Stimulated activated CD4-positive, alpha-beta T cell treated with anti-CD3 and anti-CD28 coated beads, Interleukin-1b, Interleukin-23, amount 100 ng/mL, for 48 hours (primary cell): ENCODE measurements at places on chromosomes 7 and 10.

DNA sequence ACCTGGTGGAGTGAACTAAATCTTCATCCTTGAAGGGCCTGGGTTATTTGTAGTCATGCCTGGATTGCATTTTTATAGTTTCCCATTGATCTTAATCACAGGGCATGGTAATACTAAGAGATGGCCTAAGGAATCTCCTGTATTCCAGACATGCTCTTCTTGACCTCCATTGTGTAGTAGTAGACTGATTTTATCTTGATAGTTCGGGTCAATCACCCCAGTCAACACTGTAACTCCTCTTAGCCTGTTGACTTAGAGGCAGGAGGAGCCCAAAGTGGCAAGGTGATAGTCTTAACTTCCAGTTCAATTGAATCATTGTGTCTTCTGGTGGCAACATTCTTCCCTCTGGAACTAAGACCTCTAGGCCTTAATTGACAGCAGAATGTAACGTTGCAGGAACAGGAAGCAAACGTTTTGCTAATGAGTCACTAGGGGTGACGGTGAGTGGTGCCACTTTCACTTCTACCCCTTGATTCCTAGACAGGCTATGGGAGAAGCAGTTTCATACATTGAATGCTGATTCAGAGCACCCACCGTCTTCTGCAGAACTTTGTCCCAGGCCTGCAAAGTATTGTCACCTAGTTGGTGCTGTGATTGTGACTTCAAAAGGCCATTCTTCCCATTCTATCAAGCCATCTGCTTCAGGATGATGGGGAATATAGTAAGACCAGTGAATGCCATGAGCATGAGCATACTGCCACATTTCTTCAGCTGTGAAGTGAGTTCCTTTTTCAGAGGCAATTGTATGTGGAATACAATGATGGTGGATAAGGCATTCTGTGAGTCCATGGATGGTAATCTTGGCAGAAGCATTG lies 24.0 kb upstream of the PAPSS2 start:
- peak; percentile 55 for DNase-seq

- no peak for DNase-seq
These were observed 2.9 kb upstream of the ENTPD7 start for GRCh38 chr10:99656199-99657064.

- no peak for DNase-seq
These were observed 22.4 kb downstream of the LDB3 start for GRCh38 chr10:86690657-86691084.

GRCh38 chr7:104794154-104794553 lies 219.9 kb upstream of the KMT2E start:
- DNase-seq, result no peak

DNA sequence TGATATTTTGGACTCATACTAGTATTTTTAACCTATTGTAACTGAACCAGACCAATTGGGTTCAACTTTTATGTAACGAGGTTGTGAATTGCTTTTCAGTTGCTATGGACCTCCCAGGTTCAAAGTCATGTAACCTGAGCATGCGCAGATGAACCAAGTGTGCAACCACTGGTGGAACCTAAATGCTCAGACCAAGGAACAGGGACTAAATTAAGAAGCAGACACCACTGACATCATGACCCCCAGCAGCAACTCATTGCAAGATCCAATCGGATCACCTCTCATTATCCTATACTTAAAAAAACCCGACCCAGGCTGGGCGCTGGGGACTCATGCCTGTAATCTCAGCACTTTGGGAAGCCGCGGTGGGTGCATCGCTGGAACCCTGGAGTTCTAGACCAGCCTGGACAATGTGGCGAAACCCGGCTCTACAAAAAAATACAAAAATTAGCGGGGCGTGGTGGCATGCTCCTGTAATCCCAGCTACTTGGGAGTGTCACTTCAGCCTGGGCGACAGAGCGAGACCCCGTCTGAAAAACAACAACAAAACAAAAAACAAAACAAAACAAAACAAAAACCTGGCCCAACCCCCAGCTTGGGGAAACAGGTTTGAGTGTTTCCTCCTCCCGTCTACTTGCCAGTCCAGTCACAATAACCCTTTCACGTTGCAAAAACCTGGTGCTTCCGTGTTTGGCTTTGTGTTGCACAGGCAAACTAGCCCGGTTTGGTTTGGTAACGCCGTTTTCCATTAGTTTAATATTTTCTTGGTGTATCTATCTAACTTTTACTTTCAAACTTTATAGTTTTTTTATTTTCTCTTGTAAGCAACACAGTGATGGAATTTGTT lies 11.3 kb upstream of the ZNF518A start:
- no peak for DNase-seq

DNA sequence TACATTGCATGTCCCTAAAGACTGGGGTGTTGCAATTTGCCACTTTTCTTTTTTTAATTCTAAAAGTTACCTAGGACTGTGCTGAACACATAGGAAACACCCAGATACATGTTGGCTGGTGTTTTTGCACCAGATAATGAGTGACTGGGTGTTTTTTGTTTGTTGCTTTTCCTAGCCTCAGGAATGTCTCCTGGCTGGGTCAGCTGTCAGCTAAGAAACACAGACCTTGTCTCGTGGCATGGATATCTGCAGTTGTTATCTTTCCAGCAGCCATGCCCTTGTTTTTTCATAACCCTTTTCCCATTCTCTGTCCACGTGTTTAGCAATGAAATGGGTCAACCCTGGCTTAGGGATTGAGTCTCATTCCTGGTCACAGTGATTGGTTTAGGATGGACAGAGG lies 433.9 kb upstream of the ZMIZ1 start:
- DNase-seq, result no peak

- no peak for DNase-seq
These were observed 250.6 kb upstream of the NPVF start for GRCh38 chr7:25478925-25479324.

GRCh38 chr7:100152404-100152803 lies 3.7 kb downstream of the LAMTOR4 start:
- no peak for DNase-seq

DNA sequence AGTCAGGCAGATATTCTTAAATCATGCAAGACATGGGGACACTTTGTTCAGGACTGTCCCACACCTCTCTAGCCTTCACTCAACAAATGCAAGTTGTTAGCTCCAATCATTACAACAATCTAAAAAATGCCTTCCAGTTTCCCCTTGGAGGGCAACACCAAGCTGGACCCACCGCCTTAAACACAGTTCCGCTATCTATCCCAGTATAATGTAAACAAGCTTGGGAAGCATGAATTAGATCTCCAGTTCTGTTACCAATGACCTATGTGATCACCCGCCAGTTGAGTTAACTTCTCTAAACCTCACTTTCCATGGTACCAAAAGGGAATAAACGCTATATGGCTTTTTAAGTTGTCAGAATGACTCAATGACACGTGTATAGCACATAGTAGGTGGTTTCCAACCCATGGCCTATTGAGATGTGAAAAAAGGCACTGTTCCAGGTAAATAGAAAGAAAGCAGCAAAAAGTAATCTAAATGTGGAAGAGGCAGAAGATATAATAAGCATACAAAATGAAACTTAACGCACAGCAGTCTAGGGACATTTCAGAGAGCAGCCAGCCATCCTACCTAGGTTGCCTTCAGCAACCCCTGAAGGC lies 2.4 kb upstream of the REEP3 start:
- no peak for DNase-seq

DNA sequence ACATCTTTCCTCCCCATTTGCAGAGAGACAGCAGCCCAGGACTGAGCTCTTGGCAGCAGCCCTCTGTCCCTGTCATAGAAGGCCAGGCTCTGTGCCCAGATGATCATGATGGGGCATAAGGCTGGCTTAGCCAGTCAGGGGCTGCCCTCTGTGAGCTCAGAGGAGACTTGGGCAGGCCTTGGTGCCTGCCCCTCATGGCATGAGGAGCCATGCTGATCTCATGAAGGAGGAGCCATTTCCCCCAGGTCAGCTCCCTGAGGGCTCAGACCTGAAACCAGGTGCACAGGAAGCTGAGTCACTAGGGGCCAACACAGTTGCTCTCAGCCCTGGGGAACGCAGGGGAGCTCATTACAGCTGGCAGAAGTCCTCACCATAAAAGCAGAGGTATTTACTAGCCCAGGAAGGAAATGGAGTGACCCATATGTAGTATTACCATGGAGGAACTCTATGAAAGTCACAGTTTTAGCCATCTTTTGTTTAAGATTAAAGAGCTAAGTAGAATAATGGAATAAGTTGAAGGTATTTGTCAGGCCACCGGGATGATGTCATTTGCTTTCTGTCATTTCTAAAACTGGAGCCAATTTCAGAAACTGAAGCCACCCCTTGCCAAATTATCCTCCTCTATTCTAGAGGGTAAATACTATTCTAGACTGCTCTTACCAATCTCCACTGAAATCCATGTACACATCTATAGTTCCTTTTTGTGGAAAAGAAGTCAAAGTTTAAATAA lies 362.4 kb upstream of the ZNF32 start:
- peak; percentile 37 for DNase-seq

- DNase-seq, result no peak
These were observed 182.4 kb downstream of the MYOF start for GRCh38 chr10:93299606-93300287.

DNA sequence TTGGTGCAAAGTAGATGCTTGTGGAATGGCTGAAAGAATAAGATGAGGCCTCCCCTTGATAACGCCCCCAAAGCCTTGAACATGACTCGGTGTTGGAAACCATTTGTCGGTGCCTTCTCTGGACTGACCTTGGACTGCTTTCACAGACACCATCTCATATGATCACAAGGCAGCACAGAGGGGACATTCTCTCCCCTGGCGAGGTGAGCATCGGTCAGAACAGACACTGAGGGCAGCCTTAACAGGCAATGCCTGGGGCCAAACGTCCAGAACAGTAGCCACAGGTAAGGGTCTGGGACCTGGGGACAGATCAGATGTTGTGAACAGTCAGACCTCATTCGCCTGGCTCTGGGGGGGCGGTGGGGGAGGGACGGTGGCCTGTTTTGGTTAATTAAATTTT lies 2.8 kb upstream of the TRRAP start:
- no peak for DNase-seq

GRCh38 chr10:112751651-112752050 lies 198.4 kb upstream of the TCF7L2 start:
- no peak for DNase-seq

DNA sequence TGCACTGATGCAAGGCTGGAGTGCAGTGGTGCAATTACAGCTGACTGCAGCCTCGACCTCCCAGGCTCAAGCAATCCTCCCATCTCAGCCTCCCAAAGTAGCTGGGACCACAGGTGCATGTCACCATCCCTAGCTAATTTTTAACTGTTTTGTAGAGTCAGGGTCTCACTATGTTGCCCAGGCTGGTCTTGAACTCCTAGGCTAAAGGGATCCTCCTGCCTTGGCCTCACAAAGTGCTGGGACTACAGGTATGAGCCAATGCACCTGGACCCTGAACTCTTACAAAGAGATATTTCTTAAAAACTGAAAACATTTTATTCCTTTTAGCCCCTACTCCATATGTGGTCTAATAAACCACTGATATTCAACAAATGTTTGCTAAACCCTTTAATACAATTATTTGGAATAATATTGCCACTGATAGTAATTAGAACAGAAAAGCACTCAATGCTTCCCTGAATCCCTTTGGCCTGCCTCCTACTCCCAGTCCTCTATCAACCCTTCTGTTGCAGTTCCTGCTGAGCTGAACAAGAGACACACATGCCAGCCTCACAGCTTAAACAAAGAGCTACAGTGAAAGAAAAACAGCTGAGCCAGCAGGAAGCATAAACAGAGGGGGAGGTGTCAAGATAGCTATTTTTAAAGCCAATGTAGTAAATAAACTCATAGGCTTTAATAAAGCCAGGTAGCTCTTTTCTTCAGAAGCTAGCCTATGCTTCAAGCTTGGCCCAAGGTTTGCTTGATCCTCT lies 7.0 kb upstream of the GNAI1 start:
- DNase-seq, result no peak

- DNase-seq, result no peak
These were observed 382.7 kb downstream of the PAXIP1 start for GRCh38 chr7:154620141-154620755.

- DNase-seq, result no peak
These were observed 26.4 kb downstream of the ANXA8 start for GRCh38 chr10:47457528-47457820.

DNA sequence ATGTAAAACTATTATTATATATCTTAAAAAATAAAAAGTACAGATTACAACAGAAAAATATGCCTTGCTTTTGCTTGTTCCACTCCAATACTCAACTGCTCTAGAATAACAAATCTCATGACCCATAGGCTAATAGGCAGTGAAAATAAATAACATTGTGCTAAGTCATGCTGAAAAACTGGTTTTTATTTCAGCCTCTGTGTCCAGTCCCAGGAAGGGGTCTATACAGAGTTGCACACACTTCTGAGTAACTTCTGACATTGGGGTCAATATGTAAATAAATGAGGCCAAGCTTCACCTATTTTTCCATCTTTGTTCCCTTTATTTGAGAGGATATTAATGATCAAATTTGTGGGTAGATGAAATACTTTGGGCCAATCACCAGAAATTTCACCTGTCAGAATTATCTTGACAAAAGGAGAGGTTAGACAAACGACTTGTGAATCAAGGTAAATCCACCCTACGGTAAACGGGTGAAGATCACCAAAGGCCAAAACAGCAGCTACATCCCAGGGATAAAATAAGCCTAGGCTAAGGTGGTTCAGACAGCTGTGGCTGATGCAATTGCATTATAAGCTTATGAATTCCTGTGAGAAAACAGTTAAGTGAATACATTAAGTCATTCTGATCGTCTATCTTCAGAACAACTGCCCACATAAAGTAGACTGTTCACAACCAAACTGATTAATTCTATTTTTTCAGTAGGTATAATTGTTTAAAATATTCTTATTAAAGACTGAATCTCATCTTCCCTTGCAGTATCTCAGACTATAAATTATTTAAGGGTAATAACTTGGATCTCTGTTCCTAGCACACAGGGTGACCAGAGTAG lies 87.5 kb downstream of the UBE2H start:
- no peak for DNase-seq

DNA sequence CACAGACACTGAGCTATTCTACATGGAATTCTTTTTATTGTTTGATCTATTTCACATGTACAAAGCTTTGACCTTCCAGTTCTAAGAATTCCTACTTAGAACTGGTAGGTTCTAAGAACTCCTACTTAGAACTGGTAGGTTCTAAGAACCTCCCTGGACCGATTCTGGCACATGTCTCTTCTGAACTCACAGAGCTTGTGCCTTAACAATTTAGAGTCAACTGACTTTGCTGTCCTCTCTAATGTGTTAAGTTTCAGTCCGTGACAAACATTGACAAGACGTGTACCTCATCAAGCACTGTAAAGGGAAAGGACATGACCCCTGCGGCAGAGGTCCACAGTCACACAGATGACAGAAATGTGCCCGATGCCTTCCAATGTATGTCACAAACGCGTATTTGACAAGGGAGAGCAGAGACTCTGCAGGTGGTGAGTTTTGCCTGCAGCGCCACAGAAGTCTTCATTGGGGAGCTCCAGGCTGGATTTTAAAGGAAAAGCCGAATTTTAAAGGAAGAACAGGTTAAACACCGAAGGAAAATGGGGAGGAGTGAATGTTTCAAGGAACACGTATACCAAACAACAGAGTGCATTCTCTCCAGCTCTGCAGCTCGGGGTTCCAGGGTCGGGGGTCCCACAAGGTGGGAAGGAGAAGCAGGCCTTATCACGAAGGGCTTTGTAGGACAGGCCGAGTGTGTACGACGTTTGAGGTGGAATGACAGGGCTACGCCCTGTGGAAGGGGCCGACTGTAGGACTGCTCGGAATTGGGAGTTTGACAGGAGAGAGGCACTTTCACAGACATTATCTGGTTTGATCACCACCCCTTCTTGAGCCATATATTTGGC lies 161.1 kb upstream of the KLF14 start:
- no peak for DNase-seq
